Stimulated activated CD8-positive, alpha-beta memory T cell treated with anti-CD3 and anti-CD28 coated beads, Interleukin-15, amount 100 ng/mL, for 24 hours (primary cell): ENCODE measurements at places on chromosomes 7 and 10.

- no peak for DNase-seq
Observed at GRCh38 chr10:29931833-29932232, 127.6 kb downstream of the JCAD start.

GRCh38 chr7:128164061-128164954 is 76.8 kb upstream of the LEP start:
- no peak for DNase-seq

- DNase-seq, result no peak
Observed at GRCh38 chr7:100952641-100953040, 3.3 kb downstream of the MUC3A start.

DNA sequence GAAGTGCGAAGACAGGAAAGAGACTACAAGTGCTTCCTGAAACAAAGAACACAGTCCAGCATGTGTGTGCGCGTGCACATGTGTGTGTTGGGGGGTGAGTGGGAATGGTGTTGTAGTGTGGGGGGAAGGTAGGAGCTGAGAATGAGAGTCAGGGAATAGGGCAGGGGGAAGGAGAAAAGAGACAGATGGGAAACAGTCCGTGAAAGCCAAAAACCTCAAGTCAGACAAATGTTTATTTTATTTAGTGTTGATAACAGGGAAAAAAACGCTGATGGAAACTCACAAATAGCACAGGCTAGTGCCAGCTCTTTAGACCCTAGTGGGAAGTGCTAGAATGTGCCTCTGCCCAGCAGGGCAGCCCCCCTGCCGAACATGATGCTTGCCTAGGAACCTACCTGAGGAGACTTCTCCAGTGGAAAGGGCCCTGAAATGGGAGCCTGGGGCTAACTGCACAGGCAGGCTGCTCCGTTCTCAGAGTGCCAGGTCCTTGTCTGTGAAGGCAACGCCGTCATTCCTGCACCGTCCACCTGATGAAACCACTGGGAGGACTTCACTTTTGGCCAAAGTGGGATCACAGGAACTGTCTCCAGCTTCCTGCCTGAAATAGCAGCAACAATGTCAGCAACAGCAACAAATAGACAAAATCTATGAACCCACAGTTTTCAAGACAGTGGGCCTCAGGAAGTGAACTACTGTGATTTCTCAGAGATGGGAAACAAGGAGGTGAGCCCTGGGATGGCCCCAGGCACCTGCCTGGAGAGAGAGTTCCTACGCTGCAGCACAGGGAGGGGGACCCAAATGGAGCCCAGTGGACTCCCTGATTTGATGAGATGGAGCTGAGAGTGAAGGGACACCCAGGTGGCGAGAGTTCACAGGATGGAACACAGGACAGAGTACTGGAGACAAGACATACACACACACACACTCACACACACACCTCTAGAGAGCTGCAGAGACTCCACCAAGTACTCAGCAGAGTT is 379.7 kb downstream of the RPS24 start:
- DNase-seq, result no peak

DNA sequence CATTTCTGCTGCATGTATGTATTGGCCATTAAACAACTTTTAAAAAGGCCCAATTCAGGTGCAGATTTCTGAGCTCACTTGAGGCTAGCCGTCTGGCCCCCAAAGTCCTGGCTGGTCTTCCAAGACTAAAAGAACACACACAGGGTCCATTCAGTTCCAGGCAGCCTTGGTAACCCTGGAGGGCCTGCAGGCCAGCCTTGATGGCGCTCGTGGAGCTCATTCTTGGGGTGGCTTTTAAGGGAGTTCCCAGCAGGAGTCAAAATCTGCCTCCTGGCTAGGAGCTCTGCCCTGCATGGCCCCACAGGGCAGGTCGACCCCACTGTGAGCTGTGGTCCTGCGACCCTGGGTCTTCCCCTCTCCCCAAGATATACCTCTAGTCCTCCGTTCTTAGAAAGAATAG is 28.8 kb downstream of the ANXA11 start:
- no peak for DNase-seq

- no peak for DNase-seq
Observed at GRCh38 chr10:8242295-8242872, 187.9 kb downstream of the GATA3 start.

- DNase-seq, result no peak
Observed at GRCh38 chr10:72061491-72061890, 26.9 kb downstream of the SPOCK2 start.

DNA sequence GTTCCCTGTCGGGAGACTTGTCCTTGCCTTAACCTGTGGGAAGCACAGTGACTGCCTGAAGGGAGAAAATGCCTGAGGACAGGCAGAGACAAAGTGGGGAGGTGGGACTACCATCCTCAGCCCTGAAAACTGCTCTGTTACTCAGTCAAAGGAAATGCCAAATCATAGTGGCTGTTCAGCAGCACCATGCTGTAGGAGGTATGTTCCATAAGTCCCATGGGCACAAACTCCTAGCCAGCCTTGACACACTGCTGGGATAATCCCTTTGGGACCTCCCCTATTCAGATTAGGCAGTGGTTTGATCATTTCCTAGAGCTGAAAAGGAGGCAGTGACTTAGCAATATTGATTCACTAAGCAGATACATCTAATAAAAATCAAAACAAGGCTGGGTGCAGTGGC is 80.1 kb downstream of the MCU start:
- no peak for DNase-seq

DNA sequence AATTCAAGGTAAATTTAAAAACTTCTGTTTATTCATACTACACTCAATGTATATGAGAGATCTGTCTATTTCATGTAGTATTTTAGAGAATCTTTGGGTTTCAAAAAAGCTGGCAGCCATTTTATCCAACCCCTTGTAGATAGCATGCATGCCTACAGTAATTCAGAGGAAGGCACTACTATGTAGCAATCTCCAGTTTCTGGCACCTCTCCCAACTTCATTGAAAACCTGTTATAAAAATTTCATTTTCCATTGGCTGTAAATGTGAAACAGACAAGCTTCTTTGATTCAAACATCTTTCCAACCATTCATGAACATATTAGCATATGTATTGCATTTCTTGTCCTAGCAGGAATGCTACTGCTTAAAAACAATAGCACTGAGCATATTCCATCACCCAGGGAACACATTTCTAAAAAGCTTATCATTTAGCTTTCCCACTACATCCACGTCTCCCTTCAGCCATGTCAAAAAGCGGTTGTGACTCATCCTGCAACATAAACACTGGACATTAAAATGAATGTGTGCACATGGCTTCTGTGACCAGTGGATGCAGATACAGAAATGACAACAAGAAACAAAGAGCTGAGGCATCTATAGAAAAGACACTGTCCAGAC is 330.4 kb upstream of the AOAH start:
- no peak for DNase-seq

- no peak for DNase-seq
Observed at GRCh38 chr7:42212541-42213090, 24.4 kb downstream of the GLI3 start.

- DNase-seq, result no peak
Observed at GRCh38 chr10:104255311-104255981, 754 bp downstream of the GSTO1 start.

- DNase-seq, result peak; percentile 94
Observed at GRCh38 chr10:84139126-84140035, at the start of gene GHITM. Gene GHITM, plus strand, starts transcription at chr10:84139509. Its CDS starts 1,992 bp downstream, at chr10:84141501.

- DNase-seq, result no peak
Observed at GRCh38 chr10:103602028-103602851, 108.7 kb downstream of the NEURL1 start.

GRCh38 chr7:16356301-16356958 is 64.9 kb downstream of the CRPPA start:
- no peak for DNase-seq

- no peak for DNase-seq
Observed at GRCh38 chr10:102773986-102774385, 30.2 kb downstream of the WBP1L start.
